NCI-H524 (cell line): ENCODE measurements at places on chromosomes 16 and 17.

- DNase-seq: peak; percentile 71
These were observed 25.2 kb upstream of the TNS4 start for GRCh38 chr17:40526668-40527067.

- no peak for DNase-seq
These were observed 54.6 kb downstream of the ACTG1 start for GRCh38 chr17:81457917-81458555.

- DNase-seq: no peak
These were observed 2.3 kb downstream of the KRTAP1-5 start for GRCh38 chr17:41024697-41025096.

- no peak for DNase-seq
These were observed 86.4 kb downstream of the TEX14 start for GRCh38 chr17:58605470-58605869.

- DNase-seq: no peak
These were observed 4.9 kb upstream of the LIMD2 start for GRCh38 chr17:63704836-63705235.

DNA sequence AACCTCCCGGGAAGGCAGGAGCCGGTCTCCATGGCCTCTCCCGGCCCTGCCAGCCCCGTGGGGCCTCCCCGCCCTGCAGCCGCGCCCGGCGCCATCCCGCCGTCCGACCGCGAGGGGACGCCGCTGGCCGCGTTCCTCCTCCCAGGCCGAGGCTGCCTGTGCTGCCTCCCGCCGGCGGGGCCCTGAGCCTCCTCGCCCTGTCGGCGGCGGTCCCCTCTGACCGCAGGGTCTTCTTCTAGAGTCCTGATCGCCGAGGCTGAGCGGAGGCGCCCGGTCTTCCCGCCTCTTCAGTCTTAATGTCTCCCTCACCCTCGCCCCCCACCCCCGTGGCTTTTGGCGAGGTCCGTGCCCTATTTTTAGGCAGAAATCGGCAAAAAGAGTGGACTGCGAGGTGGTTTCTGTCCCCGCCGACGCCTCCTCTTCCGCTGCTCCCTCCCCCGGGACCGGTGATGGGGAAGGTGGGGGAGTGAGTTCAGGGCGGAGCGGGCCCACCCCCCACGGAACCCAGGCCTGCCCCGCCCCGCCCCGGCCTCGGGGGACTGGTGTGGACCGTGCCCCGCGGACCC, 794 bp upstream of the CPNE7 start:
- DNase-seq: peak; percentile 50

DNA sequence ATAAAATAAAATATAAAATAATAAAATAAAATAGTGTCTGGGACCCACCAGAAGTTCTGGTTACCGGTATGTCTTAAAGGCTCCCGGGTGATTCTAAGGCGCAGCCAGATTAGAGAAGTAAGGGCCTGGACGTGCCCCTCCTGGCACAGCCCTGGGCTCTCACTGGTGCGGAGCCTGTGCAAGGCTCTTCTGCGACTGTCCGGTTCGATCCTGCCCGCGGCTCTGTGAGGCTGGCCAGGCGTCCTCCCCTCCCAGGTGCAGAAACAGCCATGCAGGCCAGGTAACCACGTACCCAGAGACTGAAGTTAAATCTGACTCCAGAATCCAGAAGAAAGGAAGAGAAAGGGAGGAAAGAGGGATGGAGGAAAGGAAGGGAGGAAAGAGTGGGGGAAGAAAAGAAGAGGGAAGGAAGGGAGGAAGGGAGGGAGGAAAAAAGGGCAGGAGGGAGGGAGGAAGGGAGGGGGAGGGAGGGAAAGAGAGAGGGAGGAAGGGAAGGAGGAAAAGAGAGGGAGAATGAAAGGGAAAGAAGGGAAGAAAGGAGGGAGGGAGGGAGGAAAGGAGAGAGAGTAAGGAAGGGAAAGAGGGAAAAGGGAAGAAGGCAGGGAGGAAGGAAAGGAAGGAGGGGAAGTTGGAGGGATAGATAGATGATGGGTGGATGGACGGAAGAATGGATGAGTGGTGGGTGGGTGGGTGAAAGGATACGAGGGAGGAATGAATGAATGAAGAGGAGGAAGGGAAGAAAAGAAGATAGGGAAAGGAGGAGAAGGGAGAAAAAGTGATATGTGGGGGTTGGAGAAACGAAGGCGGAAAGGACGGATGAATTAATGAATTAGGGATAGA, 42.3 kb downstream of the C16orf82 start:
- no peak for DNase-seq

- no peak for DNase-seq
These were observed 167.5 kb downstream of the UTP18 start for GRCh38 chr17:51427856-51428255.

- no peak for DNase-seq
These were observed 48.8 kb downstream of the RPA1 start for GRCh38 chr17:1878419-1879121.

GRCh38 chr17:1521086-1521640, 4.8 kb upstream of the INPP5K start:
- peak; percentile 48 for DNase-seq

GRCh38 chr17:33667052-33667509, 374.0 kb upstream of the ASIC2 start:
- no peak for DNase-seq

DNA sequence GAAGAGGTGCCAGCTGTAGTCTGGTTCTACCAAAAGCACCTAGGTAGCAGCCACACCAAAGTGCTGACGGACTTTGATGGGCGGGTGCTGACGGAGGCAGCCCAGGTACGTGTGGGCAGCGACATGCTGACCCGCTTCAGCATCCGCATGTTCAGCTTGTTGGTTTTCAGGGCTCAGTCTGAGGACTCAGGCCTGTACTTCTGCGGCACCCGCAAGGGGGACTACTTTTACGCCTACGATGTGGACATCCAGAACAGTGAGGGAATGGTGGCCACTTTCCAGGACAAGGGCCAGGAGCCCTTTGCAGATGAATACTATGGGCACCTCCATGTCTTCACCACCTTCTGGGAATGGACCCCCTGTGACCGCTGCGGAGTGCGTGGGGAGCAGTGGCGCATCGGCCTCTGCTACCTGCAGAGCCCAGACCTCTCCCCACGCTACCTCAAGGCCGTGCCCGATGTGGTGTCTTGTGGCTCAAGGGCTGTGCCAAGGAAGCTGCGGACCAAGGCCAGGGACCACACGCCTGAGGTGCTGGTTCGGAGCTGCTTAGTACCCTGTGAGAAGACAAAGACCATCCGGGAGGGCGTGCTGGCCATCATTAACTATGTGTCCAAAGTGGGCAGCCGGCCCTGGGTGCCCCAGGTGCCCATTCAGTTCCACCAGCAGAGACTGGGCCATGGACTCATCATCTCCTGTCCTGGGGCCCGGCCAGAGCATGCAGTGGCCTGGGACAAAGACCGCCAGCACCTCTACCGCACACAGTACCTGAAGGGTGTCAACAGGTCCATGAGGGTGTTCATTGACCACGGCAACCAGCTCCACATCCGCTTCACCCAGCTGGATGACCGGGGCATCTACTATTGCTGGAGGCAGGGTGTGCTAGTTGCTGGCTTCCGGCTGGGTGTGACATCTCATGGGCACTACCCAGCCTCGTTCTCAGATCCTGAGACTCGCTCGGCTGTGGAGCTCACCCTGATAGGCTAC, 5.0 kb upstream of the EFTUD2 start:
- DNase-seq: no peak

- DNase-seq: no peak
These were observed 399.8 kb downstream of the KCNJ2 start for GRCh38 chr17:70569128-70569527.

GRCh38 chr16:56344518-56345405, 80.6 kb downstream of the AMFR start:
- no peak for DNase-seq

- peak; percentile 32 for DNase-seq
These were observed 17.8 kb upstream of the TMEM219 start for GRCh38 chr16:29943846-29944799.

DNA sequence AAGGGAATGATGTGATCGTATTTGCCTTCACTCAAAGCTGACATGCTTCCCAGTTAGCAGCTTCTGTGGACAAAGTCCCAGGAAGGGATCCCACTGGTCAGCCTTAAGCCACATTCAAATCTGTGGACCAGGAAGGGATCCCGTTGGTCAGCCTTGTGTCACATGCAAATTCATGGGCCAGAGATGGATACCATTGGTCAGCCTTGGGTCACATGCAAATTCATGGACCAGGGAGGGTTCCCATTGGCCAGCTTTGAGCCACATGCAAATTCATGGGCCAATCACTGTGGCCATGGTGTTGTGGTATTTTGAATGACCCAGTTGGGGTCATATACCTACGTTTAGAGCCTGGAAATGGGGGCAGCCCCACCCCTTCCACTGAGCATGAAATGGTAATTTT, 201.6 kb downstream of the HS3ST4 start:
- DNase-seq: no peak

DNA sequence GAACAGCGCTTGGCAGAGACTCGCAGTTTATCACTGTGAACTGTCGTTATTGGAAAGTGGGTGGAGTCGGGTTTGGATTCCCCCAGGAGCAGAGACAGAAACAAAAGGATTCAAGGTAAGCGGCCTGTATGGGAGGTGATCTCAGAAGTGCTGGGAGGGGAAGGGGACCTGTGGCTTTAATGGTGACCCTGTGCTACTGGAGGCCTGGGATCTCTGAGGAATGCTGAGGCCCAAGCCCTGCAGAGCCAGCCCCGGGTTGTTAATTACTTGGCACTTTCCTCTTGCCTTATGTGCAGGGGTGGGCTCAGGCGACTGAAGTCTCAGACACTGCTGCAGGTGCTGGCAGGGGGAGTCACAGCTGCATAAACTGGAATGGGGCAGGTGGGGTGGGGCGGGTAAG, 27.4 kb downstream of the IRF8 start:
- no peak for DNase-seq

DNA sequence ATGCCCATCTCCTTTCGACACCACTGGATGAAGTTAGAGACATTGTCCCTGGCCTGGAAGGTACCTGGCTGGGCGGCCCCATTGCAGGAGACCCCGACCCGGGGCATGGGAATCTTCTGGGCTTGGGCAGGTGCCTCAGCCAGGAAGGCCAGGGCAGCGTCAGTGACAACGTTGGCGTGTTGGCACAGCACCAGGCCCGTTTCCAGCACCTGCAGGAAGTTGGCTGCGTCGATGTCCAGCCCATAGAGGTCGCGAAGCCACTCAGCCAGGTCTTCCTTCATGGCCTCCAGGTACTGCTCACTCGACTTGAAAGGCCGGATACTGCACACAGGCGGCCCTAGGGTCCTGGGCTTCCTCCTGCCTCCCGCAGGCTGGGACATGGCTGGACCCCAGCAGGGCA, 568 bp downstream of the GAS2L2 start:
- no peak for DNase-seq

DNA sequence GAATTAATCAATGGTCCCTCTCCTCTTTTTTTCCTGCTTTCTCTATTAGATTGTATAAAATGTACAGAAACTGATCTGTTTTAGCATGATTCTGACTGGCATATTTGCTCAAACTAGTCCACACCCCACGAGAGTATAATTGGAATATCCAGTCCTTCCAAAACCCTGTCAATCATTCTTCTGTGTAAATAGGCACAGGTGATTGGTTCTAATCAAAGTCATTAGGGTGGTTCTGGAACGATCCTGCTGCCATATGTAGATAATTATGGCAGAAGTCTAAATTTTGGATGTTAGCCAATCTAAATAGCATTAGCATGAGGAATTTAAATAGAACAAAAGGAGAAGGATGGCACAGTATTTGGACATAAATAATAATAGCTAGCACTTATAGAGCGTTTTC, 165.7 kb downstream of the SHISA6 start:
- no peak for DNase-seq

GRCh38 chr16:51359141-51359955, 208.3 kb upstream of the SALL1 start:
- DNase-seq: no peak

- peak; percentile 16 for DNase-seq
These were observed 75.2 kb upstream of the DHX40 start for GRCh38 chr17:59490216-59490615.
